ENCODE measurements at places on chromosomes 4 and X.

GRCh38 chr4:24335616-24336015 lies 248.7 kb downstream of the DHX15 start:
- DNase-seq = no peak

GRCh38 chr4:182862921-182863320 lies 54.3 kb downstream of the DCTD start:
- no peak for DNase-seq

- DNase-seq = no peak
Observed at GRCh38 chr4:38951598-38951997, 80.6 kb downstream of the TMEM156 start.

- DNase-seq = no peak
Observed at GRCh38 chr4:183129125-183129524, 30.1 kb downstream of the WWC2 start.

DNA sequence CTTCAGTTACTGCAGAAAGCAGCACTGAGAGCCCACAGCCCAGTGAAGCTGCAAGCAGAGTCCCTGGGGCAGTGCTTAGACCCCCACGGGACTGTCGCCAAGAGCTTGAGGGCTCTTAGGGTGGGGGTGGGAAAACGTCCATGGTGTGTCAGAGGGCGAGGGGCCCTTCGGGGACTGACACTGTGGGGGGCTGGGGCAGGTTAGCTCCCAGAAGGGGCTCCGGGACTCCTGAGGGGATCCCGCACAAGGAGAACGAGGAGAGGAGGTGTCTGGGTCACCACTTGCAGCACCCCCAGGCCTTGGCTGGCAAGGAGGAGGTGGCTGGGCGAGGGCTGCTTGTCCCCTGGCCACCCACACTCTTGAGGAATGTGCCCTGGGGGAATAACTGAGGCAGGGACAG lies 20.8 kb downstream of the NAT8L start:
- DNase-seq = no peak

DNA sequence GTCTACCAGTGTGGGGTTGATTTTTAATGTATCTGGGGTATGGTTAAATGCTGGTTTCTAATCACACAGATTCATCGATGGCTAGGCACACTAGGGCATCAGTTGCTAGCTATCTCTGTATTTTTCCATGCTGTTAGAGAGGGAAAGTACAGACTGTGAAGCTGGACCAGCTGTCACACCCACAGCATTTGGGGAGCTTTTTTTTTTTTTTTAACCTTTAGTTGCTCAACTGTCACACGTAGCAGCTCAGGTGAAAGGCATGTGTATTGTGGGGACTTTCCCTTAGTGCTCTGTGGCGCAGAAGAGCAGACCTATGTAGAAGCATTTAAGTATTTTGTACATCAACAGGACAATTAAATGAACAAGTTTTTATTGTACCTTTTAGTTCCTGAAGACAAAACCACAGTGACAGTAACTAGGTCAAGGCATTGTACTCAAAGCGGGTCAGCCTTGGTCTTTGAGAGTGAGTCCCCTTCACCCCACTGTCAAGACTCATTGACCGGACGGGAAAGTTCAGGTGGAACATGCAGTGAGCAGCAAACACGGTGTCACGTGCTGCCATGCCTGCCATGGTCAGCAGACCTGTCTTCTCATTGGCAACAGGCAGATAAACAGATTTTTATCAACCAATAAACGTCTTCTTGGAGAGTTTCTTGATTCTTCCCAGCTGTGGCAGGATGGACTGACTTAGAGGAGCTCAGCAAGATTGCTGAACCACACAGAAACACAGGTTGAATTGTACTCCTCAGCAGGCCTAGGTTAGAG lies 65.3 kb downstream of the CASP3 start:
- no peak for DNase-seq

DNA sequence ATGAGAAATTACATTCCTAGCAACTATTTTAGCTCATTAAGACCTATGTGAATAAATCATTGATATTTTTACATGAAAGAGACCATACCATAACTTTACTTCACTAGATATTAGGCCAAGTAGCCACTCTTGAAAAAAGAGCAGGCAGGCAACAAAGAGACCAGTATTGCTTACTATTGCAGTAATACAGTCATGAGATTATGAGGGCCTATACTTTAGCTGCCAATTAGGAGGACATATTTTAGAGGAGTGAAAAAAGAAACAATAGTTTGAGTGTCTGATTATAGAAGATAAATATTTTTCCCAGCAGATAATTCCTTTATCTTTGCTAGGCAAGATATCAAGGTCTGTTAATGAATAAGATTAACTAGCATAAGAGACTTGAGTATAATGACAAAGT lies 739.0 kb downstream of the GRID2 start:
- no peak for DNase-seq

GRCh38 chr4:158571736-158572135 lies 50.1 kb downstream of the RXFP1 start:
- no peak for DNase-seq

GRCh38 chr4:81527115-81527514 lies 55.4 kb upstream of the RASGEF1B start:
- DNase-seq = no peak

GRCh38 chr4:140568507-140569306 lies at the start of gene UCP1:
Gene UCP1, minus strand, starts transcription at chr4:140568961. Its CDS starts 232 bp downstream, at chr4:140568729.
- DNase-seq = peak; percentile 24

- DNase-seq = no peak
Observed at GRCh38 chr4:1939664-1940509, 68.7 kb downstream of the NSD2 start.

DNA sequence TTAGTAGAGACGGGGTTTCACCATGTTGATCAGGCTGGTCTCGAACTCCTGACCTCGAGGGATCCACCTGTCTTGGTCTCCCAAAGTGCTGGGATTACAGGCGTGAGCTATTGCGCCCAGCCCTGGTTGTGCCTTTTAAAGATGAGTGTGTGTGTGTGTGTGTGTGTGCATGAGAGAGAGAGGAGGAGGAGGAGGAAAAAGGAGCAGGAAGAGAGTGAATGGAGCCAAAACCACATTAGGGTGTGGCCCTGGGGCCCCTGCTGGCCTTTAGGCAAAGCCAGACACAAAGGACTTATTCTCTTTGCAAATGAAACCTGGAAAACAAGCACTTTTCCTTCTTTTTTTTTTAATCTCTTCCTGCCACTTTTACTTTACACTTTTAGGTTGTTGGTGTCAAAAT lies 48.2 kb upstream of the KLF3 start:
- no peak for DNase-seq

DNA sequence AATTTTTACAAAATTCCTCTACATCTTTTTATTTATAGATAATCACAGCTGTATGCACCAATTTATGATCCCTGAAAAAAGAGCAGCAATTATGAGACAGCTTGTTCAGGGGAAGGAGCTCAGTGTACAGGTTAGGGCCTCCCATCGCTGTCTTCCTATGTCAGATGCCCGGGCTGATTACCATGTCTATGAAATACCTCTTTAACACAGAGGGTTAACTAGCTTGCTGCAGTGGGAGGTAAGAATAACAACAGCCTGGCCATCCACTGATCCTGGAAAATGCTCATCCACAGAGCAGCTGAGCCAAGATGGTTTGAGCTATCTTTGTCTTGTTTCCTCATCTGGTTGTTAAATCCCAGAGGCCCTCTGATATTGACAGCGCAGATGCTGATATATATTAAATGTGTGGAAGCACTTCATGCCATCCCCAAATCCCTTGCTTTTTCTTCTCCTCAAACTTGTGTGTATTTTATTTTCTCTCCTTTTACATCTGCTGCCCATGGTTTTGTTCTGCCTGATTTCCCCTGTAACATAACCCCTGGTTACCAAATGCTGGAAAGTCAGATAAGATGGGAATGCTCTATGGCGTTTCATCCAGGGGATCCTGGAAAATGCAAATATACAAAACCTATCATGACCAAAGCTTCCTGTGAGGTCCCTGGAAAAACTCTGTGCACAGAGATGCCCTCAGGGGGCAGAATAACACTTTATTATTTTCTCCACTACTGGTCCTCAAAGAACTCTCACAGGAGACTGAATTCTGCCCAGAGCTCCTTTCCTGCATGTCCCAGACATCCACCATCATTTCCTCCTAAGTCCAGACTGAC lies 85.8 kb upstream of the PUDP start:
- DNase-seq = no peak

Data from suppressor macrophage (primary cell).